ENCODE measurements at places on chromosomes 1 and 21.

DNA sequence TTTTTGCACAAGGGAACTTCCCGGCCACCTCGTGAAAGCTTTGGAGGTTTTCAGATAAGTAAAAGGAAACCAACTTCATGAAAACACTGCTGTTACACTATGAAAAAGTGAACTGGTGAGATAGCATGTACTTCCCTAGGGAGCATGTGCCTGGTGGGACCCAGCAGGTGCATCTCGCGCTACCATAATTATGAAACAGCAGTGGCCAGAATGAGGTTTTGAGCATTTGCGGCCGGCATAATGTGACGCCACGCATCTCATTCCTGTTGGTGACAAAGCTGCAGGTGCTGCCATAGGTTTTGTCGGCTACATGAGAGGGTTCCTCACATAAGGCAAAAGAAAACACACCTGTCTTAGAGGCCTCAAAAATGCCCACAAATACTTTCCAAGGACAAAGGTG, 1.7 kb downstream of the KRTAP10-3 start:
- DNase-seq, result no peak

GRCh38 chr1:206421616-206422340, 48.5 kb upstream of the IKBKE start:
- no peak for DNase-seq

DNA sequence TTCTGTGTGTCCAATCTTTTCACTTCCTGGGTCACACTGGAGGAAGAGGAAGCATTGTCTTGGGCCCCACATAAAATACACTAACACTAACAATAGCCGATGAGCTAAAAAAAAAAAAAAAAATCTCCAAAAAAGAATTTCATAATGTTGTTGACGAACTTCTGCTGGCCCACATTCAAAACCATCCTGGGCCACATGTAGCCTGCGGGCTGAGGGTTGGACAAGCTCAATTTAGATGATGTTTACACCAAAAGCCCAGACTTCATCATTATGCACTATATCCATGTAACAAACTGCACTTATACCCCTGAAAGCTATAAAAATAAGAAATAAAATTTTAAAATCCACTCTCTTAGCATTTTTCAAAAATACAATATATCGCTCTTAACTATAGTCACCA, 187.8 kb upstream of the PTBP2 start:
- DNase-seq, result no peak

- no peak for DNase-seq
Measured at GRCh38 chr1:231431665-231432415, 9.8 kb upstream of the EGLN1 start.
